Stimulated activated CD4-positive, alpha-beta T cell treated with anti-CD3 and anti-CD28 coated beads, Interleukin-15, amount 100 ng/mL, for 1 hour (primary cell): ENCODE measurements at places on chromosomes 3 and 15.

- no peak for DNase-seq
Measured at GRCh38 chr3:99696497-99696896, 58.1 kb downstream of the COL8A1 start.

DNA sequence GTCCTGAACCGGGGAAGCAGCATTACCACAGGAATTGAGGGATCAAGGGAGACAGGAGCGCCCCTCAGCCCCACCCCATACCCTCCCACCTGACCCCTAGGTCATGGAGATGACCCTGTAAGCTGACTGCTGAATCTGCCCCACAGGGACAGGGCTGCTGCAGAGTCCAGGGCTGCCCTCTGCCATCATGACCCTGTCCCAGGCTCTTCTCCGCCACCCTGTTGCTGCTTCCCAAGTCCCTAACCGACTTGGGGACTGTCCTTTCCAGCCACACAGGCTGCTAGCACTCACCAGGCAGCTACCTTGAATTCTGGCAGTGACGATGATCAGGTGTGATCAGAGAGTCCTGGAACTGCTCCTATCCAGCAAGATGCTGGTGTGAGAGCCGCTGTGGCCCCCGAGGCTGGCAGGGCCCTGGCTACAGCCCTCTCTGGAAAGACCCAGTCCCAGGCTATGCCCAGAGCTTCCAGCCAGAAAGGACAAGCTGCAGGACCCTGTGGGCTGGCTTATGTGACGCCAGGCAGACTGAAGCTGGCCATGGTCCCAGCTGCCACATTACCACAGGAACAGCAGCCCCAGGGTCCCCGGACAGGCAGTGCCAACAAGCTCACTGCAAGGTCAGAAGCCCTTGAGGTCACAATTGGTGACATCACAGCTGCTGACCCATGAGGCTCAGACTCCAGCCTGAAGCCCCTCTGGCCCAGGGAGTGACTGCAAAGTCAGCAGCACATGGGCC, at the start of gene C3orf22:
Gene C3orf22 (minus strand): TSS at position 597 of the 736 bp plus-strand sequence. CDS start 5,542 bp downstream, outside the sequence.
- DNase-seq: no peak

GRCh38 chr15:97652700-97653167, 307.8 kb upstream of the ARRDC4 start:
- no peak for DNase-seq

GRCh38 chr3:15063238-15063637, 1.9 kb downstream of the MRPS25 start:
- no peak for DNase-seq

GRCh38 chr15:34892963-34893591, 76.5 kb downstream of the AQR start:
- DNase-seq: no peak
